Transverse colon (tissue), 4 donors: ENCODE measurements at places on chromosomes 5 and 9. TPM values are rescaled to one million over a fixed set of nuclear protein-coding genes. Genes with fewer than 3 reads are reported as not detected.
A peak's percentile ranks its signal among the peaks of the same experiment; 100 is the strongest.

DNA sequence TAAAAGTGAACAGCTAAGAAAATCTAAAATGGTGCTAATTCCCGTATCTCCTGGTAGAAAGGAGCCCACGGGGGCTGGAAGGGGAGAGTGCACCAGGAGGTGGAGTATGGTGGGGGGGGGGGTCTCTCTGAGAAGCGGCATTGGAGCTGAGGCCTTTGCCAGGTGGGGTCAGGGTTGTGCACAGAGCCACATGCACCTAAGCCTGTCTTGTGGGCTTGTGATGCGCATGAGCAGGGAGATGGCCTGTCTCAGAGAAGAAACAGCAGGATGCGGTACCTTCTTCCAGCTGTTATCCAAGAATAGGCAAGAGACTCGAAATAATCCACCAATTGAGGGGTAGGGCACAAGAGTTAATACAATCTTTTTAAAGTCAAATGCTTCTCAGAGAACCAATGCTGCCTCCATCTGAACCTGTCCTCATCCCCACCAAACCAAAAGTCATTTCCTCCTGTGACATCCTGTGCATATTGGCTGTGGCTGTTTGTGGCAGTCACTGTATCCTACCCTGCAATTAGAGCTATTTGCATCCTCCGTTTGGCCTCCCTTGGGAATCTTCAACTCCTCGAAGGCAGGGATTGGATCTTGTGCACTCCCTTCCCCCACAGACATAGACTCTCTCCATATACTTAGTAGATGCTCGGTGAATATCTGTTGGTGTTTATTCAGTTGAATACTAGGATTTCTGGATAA is 45.4 kb downstream of the FGF1 start:
- no peaks in the 10 kb centered on the region for H3K36me3 ChIP-seq
- H3K27ac ChIP-seq: no peak overlapping the region
- H3K27me3 ChIP-seq: peaks cover 4% of the 10 kb centered on the region
- DNase-seq: no peak
- no peak overlapping the region for H3K4me3 ChIP-seq
- peaks cover 6% of the 10 kb centered on the region for H3K4me1 ChIP-seq

DNA sequence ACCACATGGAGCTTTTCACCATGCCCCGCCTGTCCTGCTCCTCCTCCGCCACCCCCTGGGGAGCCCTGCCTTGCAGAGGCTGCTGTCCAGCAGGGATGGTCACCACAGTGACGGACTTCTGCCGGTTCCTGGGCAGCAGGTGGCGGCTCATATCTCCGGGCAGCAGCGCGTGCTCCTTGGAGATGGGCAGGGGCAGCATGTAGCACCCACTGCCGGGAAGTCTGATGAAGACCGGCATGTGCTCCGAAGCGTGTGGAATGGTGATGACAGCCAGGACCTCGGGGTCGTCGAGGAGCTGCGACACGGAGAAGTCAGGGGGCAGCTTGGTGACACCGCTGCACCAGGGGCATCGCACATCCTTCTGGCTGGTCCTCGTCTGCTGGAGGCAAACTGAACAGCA is 19.2 kb downstream of the PLGRKT start:
- no peaks in the 10 kb centered on the region for H3K4me1 ChIP-seq
- H3K4me3 ChIP-seq: no peak overlapping the region
- no peaks in the 10 kb centered on the region for H3K36me3 ChIP-seq
- no peak for DNase-seq

DNA sequence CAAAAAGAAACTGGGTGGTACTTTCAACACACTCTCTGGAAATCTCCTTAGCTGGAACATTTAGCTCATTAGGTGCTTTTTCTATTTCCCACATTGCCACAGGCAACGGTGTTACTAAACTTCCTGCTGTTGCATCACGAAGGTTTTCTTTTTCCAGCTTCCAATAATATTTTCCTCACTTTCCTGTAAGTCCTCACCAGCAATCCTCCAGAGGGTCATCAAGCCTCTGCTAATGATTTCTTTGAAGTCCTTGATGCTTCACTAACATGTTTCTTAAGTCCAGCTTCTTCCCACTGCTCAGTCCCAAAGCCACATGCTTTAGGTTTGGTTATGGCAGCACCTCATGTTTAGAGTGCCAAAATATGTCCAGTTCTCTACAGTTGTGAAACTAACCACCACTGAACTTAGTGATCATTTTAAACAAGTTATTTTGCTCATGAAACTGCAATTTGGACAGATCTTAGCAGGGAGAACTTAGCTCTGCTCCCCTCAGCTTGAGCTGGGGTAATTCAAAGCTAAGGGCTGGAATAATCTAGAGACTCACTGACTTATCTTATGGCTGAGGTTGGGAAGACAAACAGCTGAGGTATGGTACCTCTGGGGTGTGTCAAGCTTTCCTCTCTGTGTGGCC is 39.9 kb upstream of the RETREG1 start:
- H3K27me3 ChIP-seq: peaks cover 3% of the 10 kb centered on the region
- no peak overlapping the region for H3K27ac ChIP-seq
- no peak overlapping the region for H3K4me3 ChIP-seq
- no peaks in the 10 kb centered on the region for H3K4me1 ChIP-seq
- DNase-seq: no peak

- H3K27me3 ChIP-seq: no peaks in the 10 kb centered on the region
- DNase-seq: no peak
- no peak overlapping the region for H3K4me3 ChIP-seq
- H3K27ac ChIP-seq: no peak overlapping the region
- H3K4me1 ChIP-seq: no peaks in the 10 kb centered on the region
Observed at GRCh38 chr5:124393584-124394379, 352.7 kb downstream of the ZNF608 start.

ARID3C gene
- total RNA-seq: not detected

GRCh38 chr5:67181648-67182221 is 14.9 kb downstream of the CD180 start:
- no peaks in the 10 kb centered on the region for H3K27me3 ChIP-seq
- no peak for DNase-seq
- H3K36me3 ChIP-seq: no peaks in the 10 kb centered on the region
- H3K27ac ChIP-seq: peak overlapping the region; percentile 61

GRCh38 chr9:18111146-18111545 is 362.8 kb upstream of the ADAMTSL1 start:
- H3K36me3 ChIP-seq: no peaks in the 10 kb centered on the region
- no peak overlapping the region for H3K4me3 ChIP-seq
- no peak overlapping the region for H3K27ac ChIP-seq
- H3K4me1 ChIP-seq: no peaks in the 10 kb centered on the region
- H3K27me3 ChIP-seq: no peaks in the 10 kb centered on the region

SLC36A3 gene
- total RNA-seq: not detected

GRCh38 chr5:116394186-116394867 is 180.3 kb downstream of the SEMA6A start:
- H3K36me3 ChIP-seq: no peaks in the 10 kb centered on the region
- H3K4me3 ChIP-seq: no peak overlapping the region
- H3K4me1 ChIP-seq: no peaks in the 10 kb centered on the region

DNA sequence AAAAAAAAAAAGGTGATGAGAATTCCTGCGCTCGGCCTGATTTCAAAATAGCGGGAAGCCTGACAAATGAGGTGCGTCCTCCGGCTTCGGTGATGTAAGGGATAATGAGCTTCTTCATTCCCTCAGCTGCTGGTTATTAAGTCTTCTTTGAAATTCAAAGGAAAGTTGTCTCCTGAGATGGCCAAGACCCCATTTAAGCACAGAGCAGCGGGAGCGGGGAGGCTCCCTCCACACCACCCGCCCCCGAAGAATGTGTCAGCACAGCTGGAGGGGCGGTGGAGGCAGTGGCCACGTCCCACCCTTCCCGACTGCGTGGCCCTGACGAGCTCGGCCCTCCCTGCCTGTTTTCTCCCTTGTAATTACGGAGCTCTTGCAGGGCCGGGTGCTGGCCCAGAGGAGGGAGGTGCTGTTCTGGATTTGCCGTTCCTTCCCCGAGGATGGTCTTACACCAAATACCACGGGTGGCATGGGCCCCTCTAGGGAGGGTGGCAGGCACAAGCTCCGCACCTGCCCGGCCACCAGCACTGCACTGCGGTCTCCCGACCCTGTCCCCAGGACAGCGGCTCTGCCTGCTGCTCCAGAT is 31.0 kb downstream of the SLC9A3 start:
- H3K36me3 ChIP-seq: no peaks in the 10 kb centered on the region
- H3K4me3 ChIP-seq: no peak overlapping the region
- H3K27me3 ChIP-seq: peaks cover 42% of the 10 kb centered on the region
- H3K4me1 ChIP-seq: no peaks in the 10 kb centered on the region
- H3K27ac ChIP-seq: no peak overlapping the region

DNA sequence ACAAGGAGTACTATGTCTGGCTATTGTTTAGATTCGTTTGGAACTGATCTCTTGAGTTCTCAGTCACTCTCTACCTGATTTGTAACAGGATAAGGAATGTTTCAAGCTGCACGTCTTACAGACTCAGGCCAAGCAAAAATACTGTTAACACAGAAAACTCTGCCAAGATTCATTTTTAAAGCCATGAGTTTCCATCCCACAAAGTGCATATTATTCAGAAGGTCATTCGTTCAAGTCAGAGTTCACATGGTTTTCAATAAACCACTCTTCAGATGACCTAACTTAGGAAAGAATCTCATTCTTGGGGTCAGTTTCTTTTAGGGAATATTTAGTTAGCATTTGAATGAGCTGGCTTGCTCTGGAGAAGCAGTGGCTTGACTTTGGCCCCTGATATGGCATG is 49.3 kb downstream of the F2R start:
- H3K4me3 ChIP-seq: no peak overlapping the region
- no peaks in the 10 kb centered on the region for H3K4me1 ChIP-seq
- no peak overlapping the region for H3K27ac ChIP-seq
- no peak for DNase-seq
- no peaks in the 10 kb centered on the region for H3K27me3 ChIP-seq
- no peaks in the 10 kb centered on the region for H3K36me3 ChIP-seq

DNA sequence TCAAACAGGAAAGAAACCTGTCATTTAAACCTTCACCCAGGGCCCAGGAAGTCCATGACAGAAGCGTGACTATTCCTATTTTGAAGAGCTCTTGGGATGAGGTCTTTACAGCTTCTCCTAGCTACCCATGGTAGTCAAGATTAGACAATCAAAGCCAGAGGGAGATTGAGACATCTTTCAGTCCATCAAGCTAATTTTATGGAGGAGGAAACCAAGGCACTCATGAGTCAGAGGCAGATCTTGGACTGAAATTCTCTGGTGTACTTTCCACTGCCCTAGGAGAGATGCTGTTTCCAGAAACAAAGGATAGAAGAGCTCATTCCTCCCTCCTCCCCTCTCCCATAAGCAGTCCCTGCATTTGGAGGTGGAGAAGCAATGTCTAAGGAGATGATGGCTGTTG is 9.2 kb downstream of the TNFSF8 start:
- no peak for DNase-seq
- H3K36me3 ChIP-seq: no peaks in the 10 kb centered on the region
- no peaks in the 10 kb centered on the region for H3K27me3 ChIP-seq
- no peak overlapping the region for H3K27ac ChIP-seq

CCDC107 gene
- total RNA-seq: 33.9 TPM

DNA sequence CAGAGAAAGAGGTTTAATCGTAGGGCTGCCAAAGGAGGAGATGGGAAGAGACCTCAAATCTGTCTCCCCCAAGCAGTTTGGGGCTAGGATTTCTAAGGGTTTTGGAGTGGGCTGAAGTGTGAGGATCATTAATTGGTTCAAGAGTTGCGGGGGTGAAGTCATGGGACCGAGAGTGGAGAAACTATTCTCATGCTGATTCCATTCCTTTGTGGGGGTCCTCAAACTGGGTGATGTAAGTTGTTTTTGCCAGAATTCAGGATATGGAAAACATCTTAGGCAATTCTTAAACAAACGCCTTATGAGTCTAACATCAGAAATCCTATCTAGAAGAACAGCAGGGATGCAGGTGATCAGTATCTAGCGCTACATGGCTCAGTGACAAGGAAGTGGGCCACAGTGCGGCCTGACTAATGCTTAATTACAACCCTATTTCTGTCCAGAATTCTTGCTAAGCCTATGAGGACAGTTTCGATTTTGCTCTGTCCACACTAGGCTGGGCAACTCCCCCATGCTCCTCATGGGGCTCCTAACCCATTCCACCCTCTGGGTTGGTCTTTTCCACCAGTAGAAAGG is 27.7 kb upstream of the TRIO start:
- no peaks in the 10 kb centered on the region for H3K27me3 ChIP-seq
- H3K4me3 ChIP-seq: no peak overlapping the region
- H3K27ac ChIP-seq: no peak overlapping the region
- no peak for DNase-seq

OR1J2 gene
- total RNA-seq: not detected

DNA sequence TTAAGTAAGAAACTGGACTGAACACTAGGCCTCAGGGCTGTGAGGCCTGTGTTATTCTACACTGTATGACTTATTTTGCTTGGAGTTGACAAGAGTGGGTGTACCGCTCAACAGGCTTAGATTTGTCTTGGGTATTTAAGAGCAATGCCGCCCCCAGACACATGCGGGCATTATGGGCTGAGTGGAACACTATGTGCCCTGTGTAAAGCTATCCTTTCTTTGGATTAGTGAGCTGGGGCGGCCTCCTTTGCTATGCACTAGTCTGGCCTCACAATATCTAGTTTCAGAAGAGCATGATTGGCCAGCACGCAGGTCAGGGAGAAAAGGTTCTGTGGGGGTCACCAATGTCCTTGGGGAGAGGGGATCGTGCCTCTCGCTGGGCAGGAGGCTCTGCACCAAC is 206.3 kb upstream of the GDNF start:
- H3K36me3 ChIP-seq: no peaks in the 10 kb centered on the region
- H3K4me3 ChIP-seq: no peak overlapping the region
- no peaks in the 10 kb centered on the region for H3K27me3 ChIP-seq
- no peak overlapping the region for H3K27ac ChIP-seq

GRCh38 chr9:76713381-76713780 is 50.9 kb upstream of the PCA3 start:
- no peak overlapping the region for H3K27ac ChIP-seq
- no peak overlapping the region for H3K4me3 ChIP-seq
- peaks cover 8% of the 10 kb centered on the region for H3K4me1 ChIP-seq

CD72 gene
- total RNA-seq: 8.4 TPM

- H3K27ac ChIP-seq: no peak overlapping the region
- H3K4me3 ChIP-seq: no peak overlapping the region
- DNase-seq: no peak
- H3K36me3 ChIP-seq: no peaks in the 10 kb centered on the region
Observed at GRCh38 chr9:98707166-98708102, 1.3 kb downstream of the GABBR2 start.
